ENCODE measurements at places on chromosomes 12 and 14.

- no peak for DNase-seq
Observed at GRCh38 chr12:6697584-6698351, 2.8 kb downstream of the PIANP start.

DNA sequence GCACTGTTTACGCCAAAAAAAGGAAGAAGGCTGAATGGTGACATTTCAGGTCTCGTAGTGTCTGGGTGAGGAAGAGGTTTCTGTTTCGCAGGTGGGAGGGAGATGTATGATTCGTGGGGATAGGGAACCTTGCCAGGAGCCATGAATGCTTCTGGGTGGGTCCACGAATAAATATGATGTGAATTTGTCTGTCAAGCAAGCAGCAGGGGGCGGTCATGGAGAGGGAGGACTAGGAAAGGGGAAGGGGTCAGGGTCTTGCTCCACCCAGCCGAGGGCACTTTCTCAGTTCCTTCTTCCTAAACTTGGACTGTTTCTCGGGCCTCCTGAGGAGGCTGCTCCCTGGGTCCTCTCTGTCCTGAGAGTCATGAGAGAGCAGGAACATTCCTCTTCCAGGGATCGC, 72.5 kb downstream of the LGMN start:
- DNase-seq = no peak

DNA sequence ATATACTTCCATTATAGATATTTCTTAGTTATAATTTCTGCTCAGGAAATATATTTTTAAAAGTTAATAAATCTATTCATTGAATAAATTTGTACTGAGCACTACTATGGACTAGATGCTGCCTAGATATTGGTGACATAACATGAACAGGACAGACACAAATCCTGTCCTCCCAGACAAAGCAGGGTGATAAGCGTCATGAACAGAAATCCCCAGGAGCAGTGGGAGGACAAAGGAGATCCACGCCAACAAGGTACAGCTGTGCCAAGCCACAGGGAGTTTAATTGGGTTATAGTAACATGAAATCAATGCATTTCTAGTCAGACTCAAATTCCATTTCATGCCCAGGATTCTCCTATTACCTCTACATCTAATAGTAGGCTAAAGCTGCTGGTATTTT, 171.8 kb upstream of the CPNE8 start:
- no peak for DNase-seq

GRCh38 chr12:40903040-40903439, 210.8 kb downstream of the CNTN1 start:
- no peak for DNase-seq

DNA sequence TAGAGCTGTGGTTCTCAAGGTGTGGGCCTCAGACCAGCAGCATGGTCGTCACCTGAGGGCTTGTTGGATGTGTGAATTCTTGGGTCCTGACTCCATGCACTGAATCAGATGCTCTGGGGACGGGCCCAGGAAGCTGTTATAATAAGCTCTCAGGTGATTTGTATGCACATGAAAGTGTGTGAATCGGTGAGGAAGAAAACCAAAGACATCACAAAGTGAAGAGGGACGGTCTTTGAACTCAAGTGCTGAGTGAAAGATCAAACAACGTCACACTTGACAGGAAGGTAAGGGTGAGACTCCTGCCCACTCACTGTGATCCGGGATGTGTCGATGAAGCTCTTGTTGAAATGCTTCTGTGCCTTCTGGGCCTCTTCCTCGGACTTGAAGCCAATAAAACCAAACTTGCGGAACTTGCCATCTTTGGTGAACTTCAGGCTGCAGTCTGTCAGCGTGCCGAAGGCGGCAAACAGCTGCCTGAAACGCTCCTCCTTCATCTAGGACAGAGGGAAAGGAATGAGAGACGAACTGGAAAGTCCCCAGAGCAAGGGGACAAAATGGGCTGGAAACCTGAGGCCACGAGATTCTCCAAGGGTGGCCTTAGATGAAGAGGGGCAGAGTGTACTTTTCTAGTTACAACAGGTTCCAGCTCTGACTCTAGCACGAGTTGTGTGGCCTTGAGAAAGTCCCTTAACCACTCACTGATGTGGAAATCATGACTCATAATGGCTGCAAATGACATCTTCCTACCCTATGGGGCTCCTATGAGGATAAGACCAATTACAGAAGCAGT, 4.0 kb downstream of the RBM19 start:
- DNase-seq = no peak

DNA sequence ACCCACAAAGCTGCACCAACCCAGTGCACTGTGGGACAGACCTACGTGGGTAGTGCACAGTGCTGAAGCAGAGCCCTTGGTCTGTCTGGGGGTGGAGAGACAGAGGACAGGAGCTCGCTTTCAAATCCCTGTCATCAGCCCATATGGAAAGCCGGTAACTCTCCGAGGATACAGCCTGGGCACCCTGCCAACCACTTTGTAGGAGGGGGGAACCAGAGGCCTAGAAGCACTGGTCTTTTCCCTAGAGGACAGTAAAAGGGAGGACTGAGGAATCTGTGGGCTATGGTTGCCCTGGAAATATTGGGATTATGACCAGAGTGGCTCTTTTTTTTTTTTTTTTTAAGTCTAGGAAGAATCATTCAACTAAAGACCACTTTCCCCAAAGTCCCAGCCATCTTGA, 74.3 kb downstream of the MAP3K9 start:
- no peak for DNase-seq

- no peak for DNase-seq
Observed at GRCh38 chr14:47261350-47261749, 414.1 kb downstream of the MDGA2 start.

DNA sequence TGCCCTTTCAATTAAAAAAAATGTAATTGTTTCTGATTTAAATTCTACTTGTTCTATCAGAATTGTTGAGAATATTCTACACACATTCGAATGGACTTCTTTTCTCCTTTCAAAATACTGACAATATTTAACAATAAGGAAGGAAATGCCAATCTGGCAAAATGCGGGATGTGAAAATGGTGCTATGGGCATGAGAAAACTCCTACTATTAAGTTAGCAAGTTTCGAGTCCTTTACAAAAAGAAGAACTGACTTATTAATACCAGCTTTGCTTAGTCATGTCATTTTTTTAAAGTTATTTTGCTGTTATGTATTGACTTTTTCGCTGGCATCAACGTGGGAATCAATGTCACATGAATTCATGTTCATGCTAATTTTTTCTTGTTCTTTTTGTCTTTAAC, 31.7 kb upstream of the ARL1 start:
- no peak for DNase-seq

DNA sequence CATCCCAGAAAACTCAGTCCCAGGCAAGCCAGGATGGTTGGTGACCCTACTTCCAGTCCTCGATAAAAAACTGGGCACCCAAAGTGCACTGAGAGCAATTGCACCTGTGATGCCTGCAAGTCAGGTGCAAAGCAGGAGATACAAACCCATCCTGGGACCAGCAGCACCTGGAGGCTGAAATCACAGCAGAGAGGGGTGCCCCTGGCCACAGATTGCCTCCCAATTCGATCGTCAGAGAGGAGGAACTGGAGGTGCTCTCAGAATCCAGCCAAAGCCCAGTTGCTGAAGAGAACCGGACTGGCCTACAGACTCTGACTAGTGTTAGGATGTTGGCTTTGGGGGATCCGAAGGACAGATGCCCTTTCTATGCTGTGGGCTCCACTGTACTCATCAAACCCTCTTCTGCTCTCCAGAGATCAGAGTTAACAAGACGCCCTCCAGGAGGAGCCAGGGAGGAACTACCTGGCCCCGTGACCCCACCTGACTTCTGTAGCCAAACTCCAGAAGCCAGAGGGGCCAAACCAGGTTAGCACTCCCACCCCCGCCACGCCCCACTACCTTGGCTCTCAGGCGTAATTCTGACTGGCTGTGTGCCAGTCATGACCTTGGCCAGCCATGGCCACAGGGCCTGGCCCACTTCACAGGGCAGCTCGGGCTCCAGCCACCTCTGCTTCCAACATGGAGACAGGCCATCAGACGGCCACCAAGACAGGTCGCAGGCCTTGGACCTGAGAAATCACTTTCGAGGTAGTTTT, 284.5 kb upstream of the RTL1 start:
- DNase-seq = no peak

- DNase-seq = no peak
Observed at GRCh38 chr14:33755358-33755757, 195.5 kb downstream of the EGLN3 start.

DNA sequence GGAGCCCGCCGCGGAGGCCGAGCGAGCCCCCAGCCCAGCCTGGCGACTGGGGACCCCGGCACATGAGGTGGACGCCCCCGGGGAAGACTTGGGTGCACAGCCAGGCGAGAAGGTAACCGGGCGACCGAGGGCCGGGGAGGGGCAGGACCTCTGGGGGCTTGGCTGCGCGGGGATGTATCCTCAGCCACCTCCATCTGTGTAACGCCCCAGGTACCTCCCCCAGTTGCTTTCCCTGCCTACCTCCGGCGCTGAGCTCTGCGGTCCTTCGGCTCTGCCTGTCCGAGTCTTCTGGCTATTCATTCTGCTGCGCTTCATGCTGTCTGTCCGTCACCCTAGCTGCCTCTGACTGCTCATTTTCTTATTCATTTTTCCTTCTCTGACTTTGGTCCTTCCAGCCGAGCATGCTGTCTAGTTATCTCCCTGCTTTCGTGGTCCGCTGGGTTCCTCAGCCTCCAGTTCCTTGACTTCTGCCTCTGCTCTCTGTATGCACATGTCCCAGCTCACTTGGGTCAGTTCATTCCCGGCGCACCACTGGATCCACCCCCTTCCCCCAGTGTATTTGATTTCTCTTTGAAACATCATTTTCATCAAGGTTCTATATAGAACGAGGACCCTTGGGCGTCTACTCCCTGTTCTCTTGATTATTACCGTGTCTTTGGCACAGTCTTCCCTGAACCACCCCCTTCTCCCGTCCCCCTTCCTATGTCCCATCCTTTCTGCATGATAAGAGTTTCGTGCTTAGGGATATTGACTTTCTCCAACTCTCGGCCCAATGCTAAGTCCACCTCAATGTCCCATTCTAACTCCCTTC, 612 bp downstream of the PHC1 start:
- peak; percentile 17 for DNase-seq

DNA sequence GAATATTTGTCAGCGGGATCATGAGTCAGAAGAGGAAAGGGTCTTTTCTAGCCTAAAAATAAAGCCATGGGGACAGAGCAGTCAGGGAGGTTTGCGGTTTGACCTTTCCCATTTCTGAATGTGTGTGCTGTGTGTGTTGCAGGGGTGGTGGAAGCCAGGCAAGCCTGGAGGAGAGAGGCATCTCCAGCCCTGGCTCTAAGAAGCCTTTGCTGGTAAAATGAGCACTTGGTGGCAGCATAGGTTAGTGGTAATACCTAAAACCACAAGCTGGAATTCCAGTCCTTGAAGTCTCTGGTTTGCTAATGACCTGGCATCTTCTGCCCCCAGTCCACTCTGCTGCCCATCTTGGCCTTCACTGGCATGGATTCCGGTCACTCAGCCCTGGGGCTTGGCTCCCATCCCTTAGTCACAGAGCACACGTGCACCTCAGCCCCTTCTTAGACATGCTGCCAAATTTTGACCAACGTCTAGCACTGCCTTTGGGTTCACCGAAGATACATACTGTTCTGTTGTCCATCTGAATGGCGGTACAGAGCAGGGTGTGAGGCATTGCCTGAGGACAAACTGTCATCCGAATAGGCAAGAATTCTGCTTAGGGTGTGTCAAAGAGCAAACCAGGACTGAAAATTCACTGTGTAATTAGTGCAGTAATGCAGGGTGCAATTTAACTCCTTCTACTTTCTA, 52.7 kb downstream of the KCNA5 start:
- no peak for DNase-seq

- no peak for DNase-seq
Observed at GRCh38 chr12:91588874-91589454, 406.3 kb upstream of the DCN start.

DNA sequence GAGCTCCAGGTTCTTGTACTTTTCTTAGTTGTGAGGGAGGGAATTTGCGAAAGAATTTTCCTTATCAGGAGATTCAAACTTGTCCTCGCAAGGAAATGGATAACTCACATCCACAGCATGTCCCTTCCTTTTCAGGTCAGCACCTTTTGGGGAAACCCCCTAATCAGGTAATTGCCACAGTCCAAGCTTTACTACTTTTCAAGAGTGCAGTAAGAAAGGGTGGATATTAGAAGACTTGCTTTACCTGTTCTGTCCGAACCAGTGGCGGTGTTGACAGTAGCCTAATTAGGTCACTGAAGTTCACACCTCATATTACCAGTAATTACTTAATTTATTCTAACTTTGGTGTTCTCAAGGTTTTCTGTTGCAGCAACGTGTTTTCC, 6.7 kb upstream of the C12orf50 start:
- no peak for DNase-seq

- no peak for DNase-seq
Observed at GRCh38 chr14:52082903-52083302, 14.0 kb upstream of the NID2 start.

DNA sequence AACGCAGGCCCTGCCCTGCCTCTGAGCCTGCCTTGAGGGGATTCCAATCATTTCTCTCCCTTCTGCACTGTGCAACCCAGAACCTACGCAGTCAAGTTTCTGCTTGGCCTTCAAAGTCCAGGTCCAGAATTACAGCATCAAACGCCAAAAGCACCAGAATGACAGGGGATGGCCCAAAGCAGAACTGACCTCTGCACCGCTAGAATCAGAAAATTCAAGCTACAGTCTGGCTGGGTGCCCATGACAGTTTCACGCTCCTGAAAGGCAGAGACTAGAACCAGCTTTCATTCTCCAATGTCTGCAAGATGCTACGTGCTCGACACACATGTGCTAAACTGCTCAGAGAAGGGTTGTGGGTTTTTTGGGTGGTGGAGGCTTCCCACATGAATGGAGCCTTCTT, 4.1 kb downstream of the CLMN start:
- DNase-seq = no peak

- DNase-seq = no peak
Observed at GRCh38 chr14:104580961-104581360, 1.4 kb downstream of the C14orf180 start.

DNA sequence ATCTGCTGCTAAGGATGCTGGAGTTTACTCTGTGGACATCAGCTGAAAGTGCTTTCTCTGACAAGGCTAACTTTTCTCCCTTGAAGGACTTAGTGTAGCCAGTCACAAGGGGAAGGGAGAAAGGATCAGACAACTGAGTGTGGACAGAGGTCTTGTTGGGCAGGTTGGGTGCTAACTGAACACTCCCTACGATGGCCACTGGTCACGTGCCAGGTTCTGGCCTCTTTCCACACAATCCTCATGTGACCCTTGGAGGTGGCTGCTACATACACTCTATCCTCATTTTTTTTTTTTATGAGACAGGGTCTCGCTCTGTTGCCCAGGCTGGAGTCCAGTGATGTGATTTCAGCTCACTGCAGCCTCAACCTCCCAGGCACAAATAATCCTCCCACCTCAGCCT, 39.7 kb downstream of the FOXN4 start:
- DNase-seq = no peak

DNA sequence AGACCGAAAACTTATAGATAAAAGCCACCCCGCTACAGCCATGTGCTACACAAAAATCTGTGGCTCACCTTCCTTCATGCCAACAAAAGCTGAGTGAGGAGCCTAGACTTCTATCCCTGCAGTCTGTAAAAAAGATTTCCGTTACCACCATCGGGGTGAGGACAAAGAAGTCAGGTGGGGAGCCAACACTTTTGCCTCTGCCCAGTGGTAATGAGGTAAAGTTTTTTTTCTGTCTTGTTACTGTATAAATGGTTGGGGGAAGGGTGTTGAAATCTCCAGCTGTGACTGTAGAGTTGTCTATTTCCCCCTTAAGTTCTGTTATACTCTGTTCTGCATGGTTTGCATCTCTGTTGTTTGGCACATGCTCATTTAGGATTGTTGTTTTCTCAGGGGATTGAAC, 707.8 kb downstream of the FLRT2 start:
- DNase-seq = no peak

- DNase-seq = no peak
Observed at GRCh38 chr12:107490010-107490409, 195.6 kb upstream of the PWP1 start.

Measured in putamen (tissue), 1 donor.